Activated T-cell treated with anti-CD3 and anti-CD28 coated beads, Interleukin-2, amount 50 U/mL, for 72 hours (primary cell): ENCODE measurements at places on chromosomes 16 and 17. TPM values are rescaled to one million over a fixed set of nuclear protein-coding genes. Genes with fewer than 3 reads are reported as not detected.

DNA sequence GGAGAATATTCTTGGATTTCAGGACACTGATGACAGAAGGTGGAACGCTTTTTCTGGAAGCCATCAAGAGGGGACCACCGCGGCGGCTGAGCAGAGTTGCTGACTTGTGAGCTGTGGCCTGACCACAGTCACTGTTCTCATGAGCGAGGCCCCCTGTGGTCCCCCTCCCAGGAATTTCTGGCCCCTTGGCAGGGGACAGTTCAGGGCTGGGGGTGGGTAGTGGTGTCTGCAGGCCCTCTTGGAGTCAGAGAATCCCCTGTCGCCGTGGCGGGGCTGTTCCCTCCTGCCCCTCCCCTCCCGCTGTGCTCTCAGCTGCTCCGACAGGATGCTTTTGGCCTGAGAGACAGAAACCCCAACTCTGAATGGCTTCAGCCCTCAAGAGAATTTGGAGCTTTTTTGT, 292.0 kb downstream of the SEC14L1 start:
- no peak for DNase-seq
- H3K36me3 ChIP-seq = no peaks in the 10 kb centered on the region
- no peak overlapping the region for H3K27ac ChIP-seq
- peak overlapping the region; percentile 90 for H3K4me3 ChIP-seq
- H3K27me3 ChIP-seq = no peaks in the 10 kb centered on the region

GRCh38 chr17:27746881-27747280, 53.4 kb downstream of the NOS2 start:
- no peak overlapping the region for H3K4me3 ChIP-seq
- H3K27ac ChIP-seq = no peak overlapping the region
- no peaks in the 10 kb centered on the region for H3K4me1 ChIP-seq
- DNase-seq = no peak

- no peak for DNase-seq
- H3K4me1 ChIP-seq = no peaks in the 10 kb centered on the region
- H3K4me3 ChIP-seq = no peak overlapping the region
- H3K27me3 ChIP-seq = no peaks in the 10 kb centered on the region
- peaks cover 3% of the 10 kb centered on the region for H3K36me3 ChIP-seq
Observed at GRCh38 chr16:67339453-67339852, 12.8 kb downstream of the LRRC36 start.

- peaks cover 12% of the 10 kb centered on the region for H3K36me3 ChIP-seq
- peaks cover 28% of the 10 kb centered on the region for H3K4me1 ChIP-seq
- peaks cover 7% of the 10 kb centered on the region for H3K27me3 ChIP-seq
- no peak overlapping the region for H3K4me3 ChIP-seq
Observed at GRCh38 chr17:17491546-17491988, 4.6 kb downstream of the RASD1 start.

DNA sequence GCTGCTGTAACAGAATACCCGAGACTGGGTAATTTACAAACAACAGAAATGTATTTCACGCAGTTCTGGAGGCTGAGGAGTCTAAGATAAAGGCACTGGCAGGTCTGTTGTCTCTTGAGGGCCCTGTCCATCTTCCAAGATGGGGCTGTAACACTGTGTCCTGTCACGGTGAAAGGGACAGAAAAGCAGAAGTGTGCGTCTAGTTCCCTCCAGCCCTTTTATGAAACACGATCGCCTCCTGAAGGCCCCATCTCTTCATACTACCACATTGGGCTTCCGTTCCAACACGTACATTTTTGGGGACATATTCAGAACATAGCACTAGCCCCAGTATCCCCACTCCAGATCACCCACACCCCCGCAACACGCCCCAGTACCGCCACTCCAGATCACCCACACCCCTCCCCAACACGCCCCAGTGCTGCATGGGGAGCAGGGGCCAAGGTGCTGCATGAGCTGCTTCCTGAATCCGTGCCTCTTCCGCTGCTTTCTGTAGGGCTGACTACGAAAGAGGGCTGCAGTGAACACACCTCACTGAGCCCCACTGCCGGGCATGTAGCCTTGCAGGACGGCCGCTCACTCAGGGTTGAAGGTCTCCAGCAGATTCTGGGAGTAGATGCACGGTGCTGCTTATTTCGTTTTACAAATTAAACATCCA, 91.9 kb downstream of the RPTOR start:
- peak overlapping the region; percentile 34 for H3K27ac ChIP-seq
- peaks cover 26% of the 10 kb centered on the region for H3K4me1 ChIP-seq
- DNase-seq = peak; percentile 9
- peak overlapping the region; percentile 74 for H3K4me3 ChIP-seq

GRCh38 chr17:27545562-27546229, 85.3 kb upstream of the LGALS9 start:
- H3K27me3 ChIP-seq = no peaks in the 10 kb centered on the region
- no peaks in the 10 kb centered on the region for H3K36me3 ChIP-seq
- peaks cover 79% of the 10 kb centered on the region for H3K4me1 ChIP-seq
- peak overlapping the region; percentile 25 for H3K27ac ChIP-seq
- H3K4me3 ChIP-seq = peak overlapping the region; percentile 80

DNA sequence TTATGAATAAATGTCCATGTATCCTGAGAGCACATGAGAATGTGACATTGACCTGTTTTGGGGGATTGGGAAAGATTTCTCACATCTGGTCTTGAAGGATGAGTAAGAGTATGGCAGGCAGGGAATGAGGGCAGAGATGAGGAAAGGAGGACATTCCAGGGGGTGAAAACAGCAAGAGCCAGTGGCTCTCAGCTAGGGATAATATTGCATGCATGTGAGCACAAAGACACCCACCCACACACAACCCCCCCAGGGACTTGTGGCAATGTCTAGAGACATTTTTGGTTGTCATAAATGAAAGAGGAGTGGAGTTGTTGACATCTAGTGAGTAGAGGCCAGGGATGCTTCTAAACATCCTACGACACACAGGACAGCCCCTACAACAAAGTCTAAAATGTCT, 6.0 kb downstream of the MYO1D start:
- no peaks in the 10 kb centered on the region for H3K27me3 ChIP-seq
- H3K4me3 ChIP-seq = no peak overlapping the region
- DNase-seq = no peak
- no peak overlapping the region for H3K27ac ChIP-seq

GRCh38 chr17:37766971-37767370, 22.1 kb upstream of the HNF1B start:
- H3K4me1 ChIP-seq = peaks cover 34% of the 10 kb centered on the region
- no peak overlapping the region for H3K4me3 ChIP-seq
- H3K27ac ChIP-seq = no peak overlapping the region
- DNase-seq = no peak
- H3K36me3 ChIP-seq = peaks cover 1% of the 10 kb centered on the region

DNA sequence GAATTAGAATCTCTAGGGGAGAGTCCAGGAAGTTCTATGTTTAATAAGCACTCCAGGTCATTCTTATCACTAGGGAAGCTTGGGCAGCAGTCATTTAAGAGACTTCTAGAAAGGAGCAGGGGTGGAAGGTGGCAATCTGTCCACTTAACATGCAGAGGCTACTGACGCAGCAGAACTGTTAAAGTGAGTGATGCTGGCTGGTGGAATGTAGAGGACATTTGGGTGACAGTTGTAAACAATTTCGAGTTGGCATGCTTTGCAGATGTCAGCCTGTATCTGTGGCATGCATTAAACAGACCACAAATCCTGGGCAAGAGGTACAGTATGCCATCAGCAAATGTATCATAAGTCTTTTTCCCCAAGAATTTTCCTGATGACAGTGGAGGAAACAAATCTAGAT, 40.5 kb upstream of the HS3ST3A1 start:
- no peaks in the 10 kb centered on the region for H3K4me1 ChIP-seq
- H3K27ac ChIP-seq = no peak overlapping the region
- peaks cover 14% of the 10 kb centered on the region for H3K27me3 ChIP-seq
- H3K36me3 ChIP-seq = no peaks in the 10 kb centered on the region
- no peak overlapping the region for H3K4me3 ChIP-seq
- DNase-seq = no peak

DNA sequence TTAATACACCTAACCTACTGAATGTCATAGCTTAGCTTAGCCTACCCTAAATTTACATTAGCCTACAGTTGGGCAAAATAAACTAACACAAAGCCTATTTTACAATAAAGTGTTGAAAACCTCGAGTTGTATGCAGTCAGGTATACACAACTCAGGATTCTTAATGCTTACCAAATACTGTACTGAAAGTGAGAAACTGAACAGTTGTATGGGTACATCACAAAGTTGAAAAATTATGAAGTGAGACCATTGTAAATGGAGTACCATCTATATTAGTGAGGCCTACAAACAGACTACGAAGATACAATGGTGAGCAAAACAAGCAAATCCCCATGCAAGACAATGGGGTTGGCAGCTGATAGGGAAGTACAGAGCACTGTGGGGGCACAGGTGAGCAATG, 79.7 kb downstream of the VAT1L start:
- H3K36me3 ChIP-seq = no peaks in the 10 kb centered on the region
- peaks cover 16% of the 10 kb centered on the region for H3K27me3 ChIP-seq
- no peak overlapping the region for H3K27ac ChIP-seq
- H3K4me1 ChIP-seq = peaks cover 13% of the 10 kb centered on the region
- no peak for DNase-seq

- no peak overlapping the region for H3K4me3 ChIP-seq
- no peaks in the 10 kb centered on the region for H3K4me1 ChIP-seq
Observed at GRCh38 chr16:65905331-65905730, 461.2 kb upstream of the CDH5 start.

- no peaks in the 10 kb centered on the region for H3K27me3 ChIP-seq
- H3K36me3 ChIP-seq = peaks cover 15% of the 10 kb centered on the region
- no peak for DNase-seq
- peaks cover 8% of the 10 kb centered on the region for H3K4me1 ChIP-seq
- H3K27ac ChIP-seq = peak overlapping the region; percentile 84
Observed at GRCh38 chr17:30506481-30506880, 29.3 kb downstream of the GOSR1 start.

GRCh38 chr16:1532081-1532760, 1.2 kb upstream of the TMEM204 start:
- H3K36me3 ChIP-seq = peaks cover 3% of the 10 kb centered on the region
- H3K4me1 ChIP-seq = peaks cover 21% of the 10 kb centered on the region
- no peak for DNase-seq
- no peaks in the 10 kb centered on the region for H3K27me3 ChIP-seq

ZSCAN10 gene
- 0.28 TPM for total RNA-seq

ZG16 gene
- not detected for total RNA-seq

KRTAP4-9 gene
- not detected for total RNA-seq

BCL7C gene
- 23.2 TPM for total RNA-seq

SEPTIN12 gene
- not detected for total RNA-seq

G6PC1 gene
- not detected for total RNA-seq
